CD4-positive, alpha-beta T cell (primary cell): ENCODE measurements at places on chromosomes 5 and 9.

DNA sequence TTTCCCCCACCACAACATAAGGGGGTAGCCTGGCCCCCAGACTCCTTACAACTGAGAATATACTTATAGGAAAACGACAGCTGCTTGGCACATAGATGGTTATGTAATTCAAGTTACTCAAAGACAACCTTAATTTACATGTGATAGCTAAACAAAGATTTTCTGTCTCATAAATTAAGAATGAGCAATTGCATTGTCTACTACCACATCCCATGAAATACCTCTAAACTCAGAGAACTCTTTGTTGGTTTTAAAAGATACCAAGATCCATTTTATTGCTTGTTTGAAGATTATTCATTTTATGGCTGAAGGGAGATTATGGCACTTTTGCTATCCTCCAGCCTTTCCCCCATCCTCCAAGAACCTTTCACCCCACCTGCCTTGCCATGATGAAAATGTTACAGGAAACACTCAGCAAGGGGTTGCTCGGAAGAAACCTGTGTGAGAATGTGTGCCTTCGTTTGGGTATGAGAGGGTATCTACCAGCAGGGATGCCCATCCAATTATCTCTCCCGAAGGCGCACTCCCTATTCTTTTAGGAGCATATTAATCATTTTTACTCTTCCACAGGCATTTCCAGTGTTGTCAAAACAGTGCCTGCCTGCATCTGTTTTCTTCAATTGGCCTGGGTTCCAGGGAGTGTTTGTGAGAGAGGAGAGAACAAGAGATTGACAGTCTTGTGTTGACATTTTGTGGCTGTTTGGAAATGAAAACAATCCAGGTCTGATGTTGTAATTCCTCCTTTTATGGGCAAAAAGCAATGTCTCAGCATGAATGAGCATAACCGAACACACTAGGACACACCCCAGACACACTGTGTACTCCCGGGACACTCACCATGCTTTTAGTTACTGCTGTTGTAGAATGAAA is 208.0 kb upstream of the ANKRD55 start:
- H3K27me3 ChIP-seq = no peaks in the 10 kb centered on the region
- no peak overlapping the region for H3K27ac ChIP-seq
- H3K36me3 ChIP-seq = no peaks in the 10 kb centered on the region
- no peaks in the 10 kb centered on the region for H3K4me1 ChIP-seq

- H3K36me3 ChIP-seq = no peaks in the 10 kb centered on the region
- H3K4me3 ChIP-seq = no peak overlapping the region
- no peak overlapping the region for H3K27ac ChIP-seq
- H3K27me3 ChIP-seq = peaks cover 53% of the 10 kb centered on the region
- DNase-seq = no peak
These were observed 2.0 kb upstream of the MEF2C start for GRCh38 chr5:88885002-88885401.

DNA sequence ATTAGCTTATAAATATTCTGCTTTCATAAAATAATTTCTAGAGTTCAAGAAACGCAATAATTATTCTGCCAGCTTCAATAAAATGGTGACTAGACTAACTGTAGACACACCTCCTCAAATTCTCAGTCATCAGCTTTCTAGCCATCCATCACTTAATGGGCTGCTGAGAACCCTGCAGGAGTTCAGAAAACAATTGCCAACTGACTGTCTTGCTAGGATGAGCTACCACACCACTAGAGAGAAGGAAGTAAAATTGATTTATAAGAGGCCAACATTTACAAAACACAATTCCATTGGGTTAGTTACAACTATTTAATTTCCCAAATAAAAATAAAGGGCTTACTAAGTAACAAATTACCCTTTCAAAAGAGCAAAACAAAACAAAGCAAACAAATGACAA is 126.5 kb upstream of the PAPPA start:
- no peaks in the 10 kb centered on the region for H3K27me3 ChIP-seq
- H3K36me3 ChIP-seq = no peaks in the 10 kb centered on the region
- no peak overlapping the region for H3K4me3 ChIP-seq
- H3K27ac ChIP-seq = no peak overlapping the region

GRCh38 chr9:137082925-137083290 is 3.9 kb upstream of the MAN1B1 start:
- H3K27ac ChIP-seq = no peak overlapping the region
- peaks cover 32% of the 10 kb centered on the region for H3K4me1 ChIP-seq
- DNase-seq = no peak
- H3K36me3 ChIP-seq = peaks cover 10% of the 10 kb centered on the region
- no peak overlapping the region for H3K4me3 ChIP-seq
- no peaks in the 10 kb centered on the region for H3K27me3 ChIP-seq

- H3K4me1 ChIP-seq = no peaks in the 10 kb centered on the region
- no peak overlapping the region for H3K27ac ChIP-seq
- H3K27me3 ChIP-seq = no peaks in the 10 kb centered on the region
- no peaks in the 10 kb centered on the region for H3K36me3 ChIP-seq
These were observed 470.6 kb upstream of the MPDZ start for GRCh38 chr9:13750061-13750460.

DNA sequence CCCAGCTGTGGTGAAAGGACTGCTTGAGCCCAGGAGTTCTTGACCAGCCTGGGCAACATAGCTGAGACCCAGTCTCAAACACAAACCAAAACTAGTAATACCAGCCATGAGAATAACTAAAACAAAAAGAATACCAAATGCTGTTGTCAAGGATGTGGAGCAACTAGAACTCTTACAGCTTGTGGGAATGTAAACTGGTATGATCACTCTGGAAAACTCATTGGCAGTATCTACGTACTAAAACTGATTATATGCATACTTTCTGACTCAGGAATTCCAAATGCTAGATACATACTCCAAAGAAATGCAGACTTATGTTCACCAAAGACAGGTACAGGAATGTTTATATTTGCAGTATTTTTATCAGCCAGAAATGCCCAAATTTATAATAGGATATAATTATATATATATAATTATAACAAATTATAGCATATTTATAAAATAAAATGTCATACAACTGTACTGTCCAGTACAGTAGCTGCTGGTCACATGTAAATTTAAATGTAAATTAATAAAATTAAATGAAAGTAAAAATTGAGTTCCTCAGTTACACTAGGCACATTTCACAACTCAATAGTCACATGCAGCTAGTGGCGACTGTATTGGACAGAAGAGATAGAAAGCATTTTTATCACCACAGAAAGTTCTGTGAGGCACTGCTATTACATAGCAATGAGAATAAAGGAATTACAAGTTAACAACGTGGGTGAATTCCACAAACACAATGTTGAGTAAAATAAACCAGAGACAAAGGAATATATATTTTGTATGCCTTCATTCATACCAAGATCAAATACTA is 118.5 kb downstream of the GNAQ start:
- no peak overlapping the region for H3K27ac ChIP-seq
- no peak for DNase-seq
- H3K36me3 ChIP-seq = peaks cover 7% of the 10 kb centered on the region
- H3K4me1 ChIP-seq = peaks cover 11% of the 10 kb centered on the region

GRCh38 chr9:37936965-37937364 is 33.0 kb upstream of the SLC25A51 start:
- no peaks in the 10 kb centered on the region for H3K27me3 ChIP-seq
- no peak for DNase-seq
- H3K27ac ChIP-seq = no peak overlapping the region
- no peak overlapping the region for H3K4me3 ChIP-seq

- H3K36me3 ChIP-seq = no peaks in the 10 kb centered on the region
- no peak overlapping the region for H3K4me3 ChIP-seq
- H3K4me1 ChIP-seq = peaks cover 3% of the 10 kb centered on the region
- H3K27ac ChIP-seq = no peak overlapping the region
- DNase-seq = peak; percentile 59
These were observed 497.6 kb downstream of the GADD45G start for GRCh38 chr9:90102292-90102901.

- no peak overlapping the region for H3K4me3 ChIP-seq
- peaks cover 22% of the 10 kb centered on the region for H3K4me1 ChIP-seq
- no peaks in the 10 kb centered on the region for H3K36me3 ChIP-seq
- DNase-seq = peak; percentile 52
These were observed 47.0 kb upstream of the PLIN2 start for GRCh38 chr9:19174127-19174912.

GRCh38 chr5:91706785-91707520 is 323.8 kb upstream of the ARRDC3 start:
- DNase-seq = no peak
- no peak overlapping the region for H3K27ac ChIP-seq
- H3K36me3 ChIP-seq = no peaks in the 10 kb centered on the region
- no peaks in the 10 kb centered on the region for H3K4me1 ChIP-seq
- H3K4me3 ChIP-seq = no peak overlapping the region

DNA sequence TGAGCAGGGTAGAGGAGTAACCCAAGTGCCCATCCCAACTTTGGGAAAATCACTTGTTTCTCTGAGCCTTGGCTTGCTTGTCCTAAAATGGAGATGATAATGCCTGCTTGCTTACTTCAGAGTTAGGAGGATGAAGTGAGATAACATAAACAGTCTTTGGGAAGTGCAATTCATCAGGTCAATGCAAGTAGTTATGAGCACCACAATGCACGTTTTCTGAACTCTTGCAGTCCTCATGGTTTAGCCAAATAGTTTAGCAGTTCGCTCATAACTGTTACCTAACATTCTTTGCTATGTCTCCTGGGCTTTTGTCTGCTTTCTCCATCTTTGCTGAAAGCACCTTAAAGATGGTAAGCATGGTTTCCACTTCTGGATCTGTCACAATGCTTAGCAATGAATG is 270.0 kb downstream of the ADAMTSL1 start:
- H3K27me3 ChIP-seq = peaks cover 2% of the 10 kb centered on the region
- H3K4me1 ChIP-seq = no peaks in the 10 kb centered on the region
- no peaks in the 10 kb centered on the region for H3K36me3 ChIP-seq
- H3K27ac ChIP-seq = no peak overlapping the region
- DNase-seq = no peak
- H3K4me3 ChIP-seq = no peak overlapping the region

DNA sequence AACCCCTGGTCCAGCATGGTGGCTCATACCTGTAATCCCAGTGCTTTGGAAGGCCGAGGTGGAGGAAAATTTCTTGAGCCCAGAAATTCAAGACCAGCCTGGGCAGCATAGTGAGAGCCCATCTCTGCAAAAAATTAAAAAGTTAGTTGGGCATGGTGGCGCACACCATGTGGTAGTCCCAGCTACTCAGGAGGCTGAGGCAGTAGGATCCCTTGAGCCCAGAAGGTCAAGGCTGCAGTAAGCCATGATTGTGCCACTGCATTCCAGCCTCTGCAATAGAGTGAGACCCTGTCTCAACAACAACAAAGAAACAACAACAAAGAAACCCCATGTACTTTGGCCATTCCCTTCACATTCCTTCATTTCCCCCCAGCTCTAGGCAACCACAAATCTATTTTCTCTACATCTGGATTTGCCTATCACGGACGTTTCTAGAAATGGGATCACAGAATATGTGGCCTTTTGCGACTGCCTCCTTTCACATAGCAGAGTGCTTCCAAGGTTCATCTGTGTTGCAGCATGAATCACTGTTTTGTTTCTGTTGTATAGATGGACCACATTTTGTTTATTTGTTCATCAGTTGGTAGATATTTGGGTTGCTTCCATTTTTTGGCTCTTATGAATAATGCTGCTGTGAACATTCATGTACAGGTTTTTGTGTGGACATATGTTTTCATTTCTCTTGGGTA is 17.9 kb downstream of the MIGA2 start:
- no peak overlapping the region for H3K4me3 ChIP-seq
- no peaks in the 10 kb centered on the region for H3K4me1 ChIP-seq
- peaks cover 36% of the 10 kb centered on the region for H3K36me3 ChIP-seq
- no peak for DNase-seq
- no peaks in the 10 kb centered on the region for H3K27me3 ChIP-seq

DNA sequence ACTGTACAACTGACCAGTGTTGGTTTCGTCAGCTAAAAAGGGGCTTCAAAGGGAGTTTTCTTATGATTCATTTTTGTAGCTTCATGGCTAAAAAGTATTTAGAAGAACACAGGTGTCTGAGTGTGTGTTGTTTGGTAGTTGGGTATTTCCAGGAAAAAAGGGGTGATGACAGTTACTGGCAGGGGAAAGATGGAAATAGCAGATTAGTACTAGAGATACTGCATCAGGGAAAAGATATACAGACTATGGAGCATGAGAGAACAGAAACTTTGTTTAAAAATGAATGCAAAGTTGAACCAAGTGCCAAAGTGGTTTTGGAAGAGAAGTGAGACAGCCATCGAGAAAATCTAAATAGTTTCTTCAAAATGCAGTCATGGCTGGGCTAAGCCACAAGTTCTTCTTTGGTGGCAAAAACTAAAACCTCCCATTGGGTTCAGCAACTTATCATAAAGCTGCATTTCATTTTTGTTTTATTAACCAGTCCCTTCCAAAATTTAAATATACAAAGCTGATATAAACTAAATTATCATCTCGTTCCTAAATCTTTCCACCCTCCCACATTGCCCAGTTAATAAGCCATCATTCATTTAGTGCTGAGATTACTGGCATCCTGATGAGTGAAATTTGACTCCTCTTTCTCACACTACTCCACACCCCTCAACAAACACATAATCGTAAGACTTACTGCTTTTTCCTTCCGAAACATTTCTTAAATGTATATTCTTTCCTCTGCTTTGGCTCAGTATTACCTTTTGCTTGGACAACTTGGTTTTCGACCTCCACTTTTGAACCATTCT is 33.5 kb downstream of the ELL2 start:
- no peak overlapping the region for H3K27ac ChIP-seq
- no peak overlapping the region for H3K4me3 ChIP-seq
- no peak for DNase-seq
- H3K27me3 ChIP-seq = no peaks in the 10 kb centered on the region

DNA sequence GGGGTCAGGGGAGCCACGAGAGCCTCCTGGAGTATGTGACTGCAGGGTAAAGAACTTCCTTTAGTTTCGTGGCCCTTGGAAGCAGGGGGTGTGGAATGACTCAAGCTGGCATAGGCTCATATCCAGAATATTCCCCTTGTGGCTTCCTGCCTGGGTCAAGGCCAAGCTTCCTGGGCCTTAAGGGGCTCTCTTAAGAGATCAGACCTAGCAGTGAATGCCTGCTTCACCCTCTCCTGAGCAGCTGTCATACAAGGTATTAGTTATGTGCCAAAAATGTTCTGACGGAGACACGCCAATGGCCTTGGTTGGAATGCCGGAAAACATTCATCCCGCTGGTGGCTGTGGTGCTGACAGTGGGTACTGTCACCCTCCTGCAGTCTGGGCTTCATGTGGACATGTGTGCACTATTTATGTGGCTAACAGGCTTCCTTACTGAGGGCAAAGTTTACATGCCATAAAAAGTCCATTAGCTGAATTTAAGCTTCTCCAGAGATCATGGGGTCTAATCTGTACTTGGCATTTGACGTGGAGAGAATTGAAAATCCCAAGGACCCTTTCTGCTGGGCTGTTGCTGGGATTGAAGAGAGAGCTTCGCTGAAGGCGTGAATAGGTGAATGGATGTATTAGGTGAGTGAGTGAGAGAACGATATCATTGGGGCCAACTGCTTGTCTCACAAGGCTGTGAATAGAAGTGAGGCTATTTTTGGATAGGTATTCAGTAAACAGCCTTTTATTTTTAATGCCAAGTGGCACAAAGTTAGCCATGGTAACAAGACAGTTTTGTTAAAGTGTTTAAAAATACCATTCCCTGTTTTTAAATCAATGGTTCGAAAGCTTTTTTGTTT is 156.8 kb downstream of the MACROH2A1 start:
- no peaks in the 10 kb centered on the region for H3K4me1 ChIP-seq
- no peaks in the 10 kb centered on the region for H3K27me3 ChIP-seq
- no peak overlapping the region for H3K27ac ChIP-seq
- no peak for DNase-seq
- no peak overlapping the region for H3K4me3 ChIP-seq
